ENCODE measurements at places on chromosomes 1 and 21. TPM values are rescaled to one million over a fixed set of nuclear protein-coding genes. Genes with fewer than 3 reads are reported as not detected.

The SLC1A7 gene
- not detected for total RNA-seq

The CD1E gene
- total RNA-seq, result not detected

The MATN1 gene
- total RNA-seq, result not detected

The RIPPLY3 gene
- total RNA-seq, result 0.92 TPM

The G0S2 gene
- total RNA-seq, result 164 TPM

The TRPM2 gene
- total RNA-seq, result 2.9 TPM

The RAB3B gene
- 35.9 TPM for total RNA-seq

The CLIC6 gene
- total RNA-seq, result 8.0 TPM

The VWA5B1 gene
- total RNA-seq, result 0.14 TPM

The LCE1C gene
- total RNA-seq, result not detected

The RORC gene
- 0.17 TPM for total RNA-seq

The FMN2 gene
- 0.33 TPM for total RNA-seq

The LRRC53 gene
- total RNA-seq, result not detected

The ADAMTS4 gene
- 0.21 TPM for total RNA-seq

The GNG12 gene
- 75.9 TPM for total RNA-seq

Measured in kidney epithelial cell (primary cell).